ENCODE measurements at places on chromosomes 6 and 20.

- DNase-seq = no peak
Observed at GRCh38 chr20:21101932-21102575, 4.1 kb downstream of the LINC00237 start.

- no peak for DNase-seq
Observed at GRCh38 chr20:62255976-62256375, 17.7 kb downstream of the OSBPL2 start.

- no peak for DNase-seq
Observed at GRCh38 chr6:158711264-158711663, 61.4 kb downstream of the SYTL3 start.

- no peak for DNase-seq
Observed at GRCh38 chr6:38367231-38367630, 272.5 kb downstream of the BTBD9 start.

DNA sequence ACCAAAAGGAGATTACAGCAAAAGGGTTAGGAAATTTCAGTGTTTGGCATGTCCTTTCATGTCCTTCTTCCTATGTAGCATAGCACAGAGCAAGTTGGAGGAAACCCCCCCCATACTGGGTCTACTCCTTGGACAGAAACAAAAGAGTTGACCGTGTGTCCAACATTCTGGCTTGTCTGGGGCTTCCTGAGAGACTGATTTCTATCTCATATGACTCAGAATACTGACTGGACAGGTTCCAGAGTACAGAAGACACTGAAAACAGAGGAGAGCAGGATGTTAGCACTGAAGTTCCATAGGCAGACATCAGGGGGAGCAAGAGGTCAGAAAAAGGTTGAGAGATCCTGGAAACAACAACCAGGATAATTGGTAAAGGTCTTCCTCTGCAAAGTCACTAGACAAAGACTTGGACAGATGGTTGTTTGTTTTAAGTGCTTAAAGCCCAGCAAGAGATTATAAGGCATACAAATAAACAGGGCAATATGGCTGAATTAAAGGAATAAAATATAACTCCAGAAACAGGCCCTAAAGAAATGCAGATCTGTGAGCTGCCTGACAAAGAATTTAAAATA, 48.4 kb downstream of the USP49 start:
- peak; percentile 15 for DNase-seq
